ENCODE measurements at places on chromosomes 11 and 22.

GRCh38 chr11:126137136-126137535 lies 74.3 kb downstream of the RPUSD4 start:
- DNase-seq: no peak

DNA sequence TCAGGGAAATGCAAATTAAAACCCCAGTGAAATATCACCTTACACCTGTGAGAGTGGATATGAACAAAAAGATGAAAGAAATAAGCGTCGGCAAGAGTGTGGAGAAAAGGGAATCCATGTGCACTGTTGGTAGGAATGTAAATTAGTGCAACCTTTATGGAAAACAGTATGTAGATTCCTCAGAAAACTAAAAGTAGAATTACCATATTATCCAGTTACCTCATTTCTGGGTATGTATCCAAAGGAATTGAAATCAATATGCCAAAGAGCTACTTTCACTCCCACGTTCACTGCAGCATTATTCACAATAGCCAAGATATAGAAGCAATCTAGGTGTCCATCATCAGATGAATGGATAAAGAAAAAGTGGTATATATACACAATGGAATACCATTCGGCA lies 246.0 kb upstream of the ARHGAP20 start:
- DNase-seq: no peak

DNA sequence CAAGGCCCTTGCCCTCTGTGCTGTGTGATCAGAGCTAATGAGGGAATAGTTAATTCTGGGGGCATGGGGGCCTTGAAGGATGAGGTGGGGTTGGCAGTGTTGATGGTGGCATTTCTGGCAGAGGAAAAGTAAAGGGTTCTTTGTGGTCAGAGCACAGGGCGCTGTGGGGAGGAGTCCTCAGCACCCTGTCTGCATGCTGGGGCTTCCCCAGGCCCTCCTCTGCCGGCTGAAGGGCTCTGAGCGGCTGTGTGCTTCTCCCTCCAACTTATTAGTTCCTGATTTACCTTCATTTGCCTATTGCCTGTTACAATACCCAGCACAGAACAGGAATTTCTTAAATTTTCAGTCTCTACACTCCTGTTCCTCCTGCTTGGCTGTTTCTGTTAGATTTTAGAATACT lies 122.8 kb downstream of the HIPK3 start:
- DNase-seq: no peak

DNA sequence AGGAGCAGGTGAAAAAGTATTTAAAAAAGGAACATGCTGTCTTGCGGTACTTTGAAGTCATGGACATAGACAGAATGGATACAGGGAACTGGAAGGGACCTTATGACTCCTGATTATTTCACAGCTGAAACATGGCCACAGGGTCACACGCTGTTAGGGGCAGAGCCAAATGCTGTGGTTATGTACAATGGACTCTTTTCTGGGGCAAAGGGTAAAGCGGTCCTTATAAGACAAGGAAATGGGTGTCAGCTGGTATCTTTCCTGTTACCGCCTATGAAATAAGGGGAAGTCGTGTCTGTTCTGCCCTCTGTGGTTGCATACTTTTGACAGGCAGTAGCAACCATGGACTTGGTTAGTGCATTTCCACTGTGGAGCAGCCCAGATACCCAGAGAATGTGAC lies 12.8 kb upstream of the ST14 start:
- no peak for DNase-seq

GRCh38 chr11:94184362-94184761 lies 55.7 kb downstream of the PANX1 start:
- no peak for DNase-seq

GRCh38 chr22:40179526-40179925 lies 1.8 kb downstream of the TNRC6B start:
- DNase-seq: no peak

DNA sequence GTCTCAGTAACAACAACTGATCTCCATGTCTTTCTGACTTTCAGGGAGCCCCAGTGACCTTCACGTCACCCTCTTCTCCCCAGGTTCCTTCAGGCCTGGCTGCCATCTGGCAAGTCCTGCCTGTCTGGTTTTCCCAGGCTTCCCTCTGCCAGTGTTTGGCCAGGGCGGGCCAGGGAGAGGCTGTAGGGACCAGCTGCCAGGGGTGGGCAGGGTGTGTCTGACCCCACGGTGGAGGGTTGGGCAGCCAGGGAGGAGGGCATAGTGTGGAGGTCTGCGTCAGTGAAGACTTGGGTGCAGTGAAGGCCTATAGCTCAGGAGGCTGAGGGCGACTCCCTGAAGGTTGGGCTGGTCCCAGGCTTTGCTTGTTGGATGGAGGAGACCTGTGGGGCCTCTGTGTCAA lies 11.9 kb upstream of the MRGPRX2 start:
- DNase-seq: no peak

GRCh38 chr11:65575568-65576231 lies at the start of gene EHBP1L1:
TSS of gene EHBP1L1 (plus strand) at chr11:65576053. CDS start at chr11:65576303, 250 bp downstream.
- DNase-seq: peak; percentile 91

GRCh38 chr22:46842606-46843005 lies 80.2 kb downstream of the TBC1D22A start:
- DNase-seq: no peak

DNA sequence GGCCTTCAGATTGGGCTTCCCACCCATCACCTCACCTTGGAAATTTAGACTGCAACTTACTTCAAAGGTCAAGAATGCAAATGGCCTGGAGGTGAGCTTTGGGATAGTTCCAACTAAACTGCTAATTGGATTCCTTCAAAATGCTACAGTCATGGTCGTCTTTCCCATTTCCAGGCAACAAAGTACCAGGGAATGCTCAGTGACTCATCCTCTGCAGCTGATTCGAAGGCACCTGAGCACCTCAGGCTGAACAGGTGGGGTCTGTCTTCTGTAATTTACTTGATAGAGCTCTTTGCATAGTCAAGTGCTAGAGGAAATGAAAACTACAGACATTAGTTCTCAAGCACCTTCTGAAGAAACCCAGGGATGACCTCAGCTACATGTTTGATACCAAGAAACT lies 20.5 kb upstream of the FSHB start:
- no peak for DNase-seq

DNA sequence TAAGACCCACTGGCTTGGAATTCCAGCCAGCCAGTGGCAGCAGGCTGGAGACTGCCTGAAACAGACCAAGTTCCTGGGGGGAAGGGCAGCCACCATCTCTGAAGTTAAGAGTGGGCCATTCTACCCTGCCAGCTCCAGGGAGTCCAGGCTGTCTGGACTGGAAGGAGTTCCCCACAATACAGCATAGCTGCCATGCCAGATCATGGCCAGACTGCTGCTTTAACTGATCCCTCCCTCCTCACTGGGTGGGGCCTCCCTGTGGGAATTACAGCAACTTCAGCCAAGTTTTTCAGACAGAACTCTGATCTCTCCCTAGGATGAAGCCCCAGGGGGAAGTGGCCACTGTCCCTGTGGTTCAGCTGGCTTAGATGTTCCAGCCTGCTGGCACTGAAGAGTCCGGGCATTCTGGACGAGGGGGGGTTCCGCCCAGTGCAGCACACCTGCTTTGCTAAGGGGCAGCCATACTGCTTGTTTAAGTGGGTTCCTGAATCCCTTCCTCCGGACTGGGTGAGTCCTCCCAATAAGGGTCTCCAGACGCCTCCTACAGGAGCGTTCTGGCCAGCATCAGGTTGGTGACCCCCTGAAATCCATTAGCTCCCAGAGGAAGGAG lies 455.4 kb downstream of the DLG2 start:
- DNase-seq: no peak

- DNase-seq: peak; percentile 67
These were observed 56.4 kb downstream of the UBASH3B start for GRCh38 chr11:122711831-122712381.

GRCh38 chr11:86799680-86800075 lies 664 bp upstream of the PRSS23 start:
- DNase-seq: peak; percentile 40

DNA sequence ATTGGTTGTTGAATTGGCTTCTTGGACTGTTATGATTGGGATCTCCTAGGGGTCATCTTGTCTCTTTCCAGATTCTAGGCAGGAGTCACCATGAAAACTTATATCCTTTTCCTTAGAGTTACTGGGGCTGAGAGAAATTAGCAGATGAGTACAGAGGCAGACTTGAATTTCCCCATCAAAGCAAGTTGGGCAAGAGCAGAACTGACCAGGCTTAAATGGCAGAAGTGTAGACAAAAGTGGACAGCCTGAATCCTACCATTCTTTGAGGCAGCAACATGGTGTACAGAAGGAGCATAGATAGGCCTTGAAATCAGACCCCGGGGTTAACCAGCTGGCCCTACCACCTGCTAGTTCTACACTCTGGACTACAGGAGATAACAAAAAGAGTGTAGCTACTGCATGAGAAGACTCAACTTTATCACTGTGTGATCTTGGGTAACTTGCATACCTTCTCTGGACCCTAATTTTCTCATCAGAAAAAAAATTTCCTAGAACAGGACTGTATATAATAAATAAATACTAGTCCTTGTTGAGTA lies 427.4 kb upstream of the CADM1 start:
- DNase-seq: no peak

GRCh38 chr11:312092-312816 lies 1.6 kb upstream of the IFITM1 start:
- no peak for DNase-seq

DNA sequence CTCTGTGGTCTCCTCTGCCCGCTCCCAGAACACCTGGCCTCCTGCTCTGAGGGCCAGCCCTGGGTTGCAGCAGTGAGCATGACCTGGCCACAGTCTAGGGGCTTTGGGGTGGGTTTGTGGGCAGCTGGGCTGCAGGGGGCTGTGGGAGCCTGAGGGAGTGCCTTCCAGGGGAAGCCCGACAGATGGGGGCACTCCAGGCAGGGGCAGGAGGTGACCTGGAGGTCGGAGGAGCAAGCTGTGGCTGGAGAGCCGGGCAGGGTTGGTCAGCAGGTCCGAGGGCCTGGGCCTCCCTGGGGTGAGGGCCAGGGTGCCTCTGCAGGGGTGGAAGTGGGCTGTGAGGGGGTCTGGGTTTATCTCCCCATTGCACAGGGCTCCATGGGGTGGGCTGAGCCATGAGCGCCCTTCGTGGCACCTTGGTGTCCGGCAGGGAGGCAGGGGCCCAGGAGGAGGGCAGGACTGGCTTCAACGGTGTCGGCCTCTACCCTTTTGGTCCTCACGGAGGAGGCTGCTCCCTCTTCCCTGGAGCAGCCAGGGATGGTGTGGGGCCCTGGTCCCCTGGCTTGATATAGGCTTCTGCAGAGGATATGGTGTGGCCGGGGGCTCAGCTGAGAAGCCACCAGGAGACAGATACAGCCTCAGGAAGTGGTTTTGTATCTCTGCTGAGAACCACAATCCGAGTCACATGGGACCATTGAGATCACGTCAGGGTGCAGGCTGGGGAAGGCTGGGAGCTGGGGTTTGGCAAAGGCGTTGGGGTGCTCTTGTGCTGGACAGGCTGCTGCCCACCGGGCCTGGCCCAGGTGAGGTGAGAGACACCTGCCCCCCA lies 22.3 kb downstream of the KCNQ1 start:
- DNase-seq: no peak

GRCh38 chr11:74288161-74288560 lies 23.3 kb downstream of the P4HA3 start:
- DNase-seq: no peak

DNA sequence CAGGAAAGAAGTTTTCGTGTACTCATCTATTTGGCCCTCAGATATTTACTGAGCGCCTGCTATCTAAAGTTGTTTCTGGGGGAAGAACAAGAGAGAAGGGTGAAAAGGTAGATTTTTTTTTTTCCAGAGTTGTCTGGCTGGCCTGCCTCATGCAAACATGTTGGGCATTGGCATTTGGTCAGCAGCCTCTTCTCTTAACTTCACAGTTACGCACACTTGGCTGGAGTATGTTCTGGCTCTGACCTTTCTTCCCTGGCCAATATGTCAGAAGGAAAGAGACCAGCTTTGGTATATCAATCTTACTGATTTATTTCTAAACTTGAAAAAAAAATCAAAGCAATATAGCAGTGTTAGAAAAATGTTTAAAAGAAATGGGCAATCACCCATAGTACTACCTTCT lies 54.2 kb upstream of the GRAMD1B start:
- no peak for DNase-seq

DNA sequence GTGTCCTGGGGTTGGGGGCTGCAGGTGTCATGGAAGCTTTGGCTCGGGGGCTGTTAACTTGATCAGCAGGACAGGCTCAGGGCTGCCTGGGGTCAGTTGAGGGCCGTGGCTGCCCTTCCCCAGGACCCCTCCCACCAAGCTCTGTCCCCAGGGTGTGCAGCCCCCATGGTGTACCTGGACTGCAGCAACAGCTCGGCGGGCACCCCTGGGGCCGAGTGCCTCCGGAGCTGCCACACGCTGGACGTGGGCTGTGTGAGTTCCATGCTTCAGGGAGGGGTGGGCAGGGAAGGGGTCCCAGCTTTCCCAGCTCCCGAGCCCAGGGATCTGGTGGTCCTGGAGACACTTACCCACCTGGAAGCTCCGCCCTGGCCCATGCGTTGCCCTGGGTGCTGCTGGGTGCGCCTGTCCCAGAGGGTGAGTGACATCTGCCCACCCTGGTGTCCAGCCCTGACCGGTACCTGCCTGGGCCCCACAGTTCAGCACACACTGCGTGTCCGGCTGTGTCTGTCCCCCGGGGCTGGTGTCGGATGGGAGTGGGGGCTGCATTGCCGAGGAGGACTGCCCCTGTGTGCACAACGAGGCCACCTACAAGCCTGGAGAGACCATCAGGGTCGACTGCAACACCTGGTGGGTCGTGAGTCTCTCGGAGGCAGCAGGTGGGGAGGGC lies 11.3 kb downstream of the MUC5B start:
- DNase-seq: peak; percentile 33
